Stimulated activated CD4-positive, alpha-beta T cell treated with anti-CD3 and anti-CD28 coated beads, Interleukin-2, amount 100 ng/mL, for 24 hours (primary cell): ENCODE measurements at places on chromosomes 1 and 21.

DNA sequence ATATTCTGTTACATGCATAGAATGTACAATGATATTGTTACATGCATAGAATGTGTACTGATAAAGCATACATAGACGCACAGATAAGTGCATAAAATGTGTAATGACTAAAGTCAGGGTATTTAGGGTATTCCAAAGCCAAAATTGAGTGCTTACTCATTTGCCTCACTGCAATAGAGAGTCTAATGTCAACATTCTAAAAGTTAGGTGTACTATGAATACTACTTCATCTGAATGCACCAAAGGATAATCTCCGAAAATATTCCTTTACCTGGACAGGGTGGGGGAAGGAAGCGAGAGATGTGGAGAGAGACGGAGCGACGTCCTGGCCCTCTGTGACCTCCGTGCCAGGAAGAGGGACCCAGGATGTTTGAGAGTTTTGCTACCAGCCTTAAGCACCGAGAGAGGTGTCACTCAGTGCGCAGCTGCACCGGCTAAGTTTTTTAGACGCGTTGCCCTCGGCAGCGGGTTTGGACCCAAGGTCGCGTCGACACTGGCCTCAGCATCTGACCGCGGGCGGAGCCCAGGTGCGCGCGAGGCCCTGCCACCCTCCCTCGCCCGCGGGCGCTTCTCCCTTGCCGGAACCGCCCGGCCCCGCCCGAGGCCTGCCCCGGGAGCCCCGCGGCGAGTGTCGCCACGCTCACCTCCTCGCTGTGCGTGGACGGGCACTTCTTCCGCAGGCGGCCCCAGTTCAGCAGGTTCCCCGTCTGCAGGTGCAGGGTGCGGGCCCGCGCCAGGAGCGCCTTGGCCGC, 660 bp downstream of the GCLM start:
- DNase-seq = peak; percentile 49

DNA sequence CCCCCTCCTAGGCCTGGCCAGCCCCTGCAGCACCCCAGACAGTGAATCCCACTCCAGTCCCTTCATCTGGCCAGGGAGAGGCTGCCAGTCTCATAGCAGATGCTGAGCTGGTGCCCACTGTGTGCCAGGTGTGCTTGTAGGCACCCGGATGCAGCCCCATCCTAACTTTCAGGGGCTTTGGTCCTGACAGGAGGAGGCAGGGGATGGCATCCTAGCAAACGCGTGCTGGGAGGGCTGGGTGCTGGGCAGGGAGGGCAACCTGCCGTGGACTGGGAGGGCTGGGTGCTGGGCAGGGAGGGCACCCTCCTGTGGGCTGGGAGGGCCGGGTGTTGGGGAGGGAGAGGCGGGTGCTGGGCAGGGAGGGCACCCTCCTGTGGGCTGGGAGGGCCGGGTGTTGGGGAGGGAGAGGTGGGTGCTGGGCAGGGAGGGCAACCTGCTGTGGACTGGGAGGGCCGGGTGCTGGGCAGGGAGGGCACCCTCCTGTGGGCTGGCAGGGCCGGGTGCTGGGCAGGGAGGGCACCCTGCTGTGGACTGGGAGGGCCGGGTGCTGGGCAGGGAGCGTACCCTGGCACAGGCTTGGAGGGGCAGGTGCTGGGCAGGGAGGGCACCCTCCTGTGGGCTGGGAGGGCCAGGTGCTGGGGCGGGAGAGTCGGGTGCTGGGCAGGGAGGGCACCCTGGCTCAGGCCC, 35.3 kb downstream of the SLC19A1 start:
- DNase-seq = no peak

DNA sequence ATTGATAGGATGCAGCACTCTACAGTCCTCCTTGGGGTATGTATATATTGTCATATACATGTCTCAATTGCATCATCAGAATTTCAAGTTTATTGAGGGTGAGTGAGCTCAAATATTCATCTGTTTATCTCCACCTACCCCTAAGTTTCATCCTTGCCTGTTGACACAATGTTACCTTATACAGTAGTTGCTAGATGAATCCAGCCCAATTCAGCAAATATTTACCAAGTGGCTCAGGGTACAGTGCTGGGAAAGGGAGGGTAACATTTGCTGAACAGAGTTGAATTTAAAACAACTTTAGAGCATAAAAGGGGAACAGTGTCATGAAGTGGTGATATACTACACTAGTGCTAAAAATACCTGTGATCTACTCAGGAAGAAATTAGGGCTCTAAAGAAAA, 14.4 kb downstream of the ELAVL4 start:
- no peak for DNase-seq

DNA sequence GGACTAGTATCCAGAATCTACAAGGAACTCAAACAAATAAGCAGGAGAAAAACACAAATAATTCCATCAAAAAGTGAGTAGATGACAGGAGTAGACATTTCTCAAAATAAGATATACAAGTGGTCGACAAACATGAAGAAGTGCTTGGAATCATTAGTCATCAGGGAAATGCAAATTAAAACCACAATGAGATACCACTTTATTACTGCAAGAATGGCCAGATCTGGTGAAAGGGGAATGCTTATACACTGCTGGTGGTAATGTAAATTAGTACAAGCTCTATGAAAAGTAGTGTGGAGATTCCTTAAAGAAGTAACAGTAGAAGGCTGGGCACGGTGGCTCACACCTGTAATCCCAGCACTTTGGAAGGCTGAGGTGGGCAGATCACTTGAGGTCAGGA, 73.8 kb downstream of the POU2F1 start:
- no peak for DNase-seq

DNA sequence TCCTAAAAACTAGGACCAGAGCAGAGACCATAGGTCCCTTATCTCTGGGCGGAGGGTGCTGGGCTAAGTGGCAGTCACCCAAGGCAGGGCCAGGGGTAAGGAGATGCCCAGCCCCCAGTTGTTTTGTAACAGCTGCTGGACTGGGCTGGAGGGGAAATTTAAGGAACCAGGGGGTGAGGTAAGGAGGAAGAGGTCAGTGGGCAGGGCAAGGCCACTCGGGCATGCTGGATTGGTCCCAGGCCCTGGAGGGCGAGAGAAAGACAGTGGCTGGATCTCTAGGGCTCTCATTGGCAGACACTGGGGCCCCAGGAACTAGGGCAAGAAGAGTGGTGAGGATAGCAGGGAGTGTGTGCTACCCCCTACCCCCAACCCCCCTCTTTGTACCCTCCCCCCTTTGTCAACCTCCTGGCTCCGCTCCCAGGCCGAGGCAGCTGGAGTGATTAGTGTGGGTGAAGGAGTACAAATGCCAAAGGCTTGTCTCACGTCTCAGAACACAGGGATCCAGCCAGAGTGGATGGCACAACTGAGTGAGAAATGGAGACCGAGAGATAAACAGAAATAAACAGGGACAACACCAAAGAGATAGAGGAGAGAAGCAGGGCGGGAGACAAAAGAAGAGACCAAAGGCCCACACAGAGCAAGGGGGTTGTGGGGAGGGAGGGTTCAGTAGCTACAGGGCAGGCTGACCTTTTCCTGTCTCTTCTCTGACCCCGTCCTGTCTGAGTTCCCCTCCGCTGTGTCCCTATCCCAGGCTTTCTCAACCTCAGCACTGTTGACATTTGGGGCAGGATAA, 20.5 kb upstream of the THRAP3 start:
- no peak for DNase-seq

- no peak for DNase-seq
These were observed 252.5 kb upstream of the C1orf105 start for GRCh38 chr1:172167796-172168596.

DNA sequence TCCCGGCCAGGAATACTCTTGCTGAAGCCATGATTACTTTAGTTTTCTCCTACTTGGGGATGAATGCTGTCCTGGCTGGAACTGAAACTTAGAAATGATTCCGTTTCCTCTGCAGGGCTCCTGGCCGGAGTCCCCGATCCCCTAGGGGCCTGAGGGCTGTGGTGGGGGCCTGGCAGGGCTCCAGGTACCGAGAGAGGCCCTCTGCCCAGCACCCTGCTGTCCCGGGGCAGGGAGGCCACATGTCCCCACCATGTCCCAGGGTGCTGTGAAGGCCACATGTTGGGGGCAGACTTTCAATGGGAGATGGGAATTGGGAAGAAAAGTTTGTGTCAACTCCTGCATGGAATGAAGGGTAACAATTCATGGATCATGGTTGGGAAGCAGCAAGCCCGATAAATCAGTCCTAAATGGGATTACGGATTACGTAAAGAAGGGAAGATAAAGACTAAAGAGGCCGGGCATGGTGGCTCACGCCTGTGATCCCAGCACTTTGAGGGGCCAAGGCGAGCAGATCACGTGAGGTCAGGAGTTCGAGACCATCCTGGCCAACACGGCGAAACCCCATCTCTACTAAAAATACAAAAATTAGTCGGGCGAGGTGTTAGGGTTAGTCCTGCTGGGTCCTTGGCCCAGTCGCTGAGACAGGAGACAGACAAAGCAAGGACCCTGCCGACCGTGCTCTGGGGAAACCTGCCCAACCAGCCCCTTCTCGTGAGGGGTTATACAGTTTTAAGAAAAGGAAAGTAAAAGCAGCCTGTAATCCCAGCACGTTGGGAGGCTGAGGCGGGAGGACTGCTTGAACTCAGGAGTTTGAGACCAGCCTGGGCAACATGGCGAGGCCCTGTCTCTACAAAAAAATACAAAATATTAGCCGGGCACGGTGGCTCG, 37.6 kb downstream of the MORN1 start:
- DNase-seq = no peak

GRCh38 chr1:68826836-68827235, 330.0 kb upstream of the DEPDC1 start:
- DNase-seq = no peak

- DNase-seq = no peak
These were observed 47.3 kb upstream of the ST6GALNAC5 start for GRCh38 chr1:76820028-76820427.

DNA sequence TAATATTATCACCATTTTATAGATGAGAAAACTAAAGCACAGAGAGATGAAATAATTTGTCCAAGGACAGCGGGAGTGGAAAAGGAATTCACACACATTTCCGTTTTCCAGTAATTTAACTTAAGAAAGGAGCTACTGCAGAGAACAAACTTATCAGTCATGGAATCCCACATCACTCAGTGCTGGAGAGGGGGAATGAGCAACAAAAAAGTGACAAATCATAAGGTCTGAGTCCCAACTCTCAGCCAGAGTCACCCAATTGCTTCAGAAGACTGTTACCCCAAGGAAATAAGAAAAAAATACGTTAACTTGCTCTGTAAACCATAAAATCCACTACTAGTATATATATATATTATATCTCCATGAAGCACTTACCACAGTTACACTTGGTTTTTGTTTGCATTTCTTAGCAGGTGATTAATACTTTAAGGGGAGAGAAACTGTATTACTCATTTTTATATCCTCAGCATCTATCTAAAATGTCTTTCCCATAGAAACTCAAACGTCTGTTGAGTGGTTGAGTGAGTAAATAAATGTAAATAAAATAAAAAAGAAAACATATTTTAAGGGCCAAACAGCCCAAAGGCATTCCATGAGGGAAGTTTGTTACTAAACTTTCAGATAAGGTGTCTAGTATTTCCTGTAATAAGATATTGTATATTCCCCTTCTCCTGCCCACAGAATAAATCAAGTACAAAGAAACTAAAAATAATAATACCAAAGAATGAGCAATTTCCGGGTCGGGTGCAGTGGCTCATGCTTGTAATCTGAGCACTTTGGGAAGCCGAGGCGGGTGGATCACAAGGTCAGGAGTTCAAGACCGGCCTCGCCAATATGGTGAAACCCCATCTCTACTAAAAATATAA, 76.8 kb downstream of the SLC45A1 start:
- DNase-seq = peak; percentile 50

DNA sequence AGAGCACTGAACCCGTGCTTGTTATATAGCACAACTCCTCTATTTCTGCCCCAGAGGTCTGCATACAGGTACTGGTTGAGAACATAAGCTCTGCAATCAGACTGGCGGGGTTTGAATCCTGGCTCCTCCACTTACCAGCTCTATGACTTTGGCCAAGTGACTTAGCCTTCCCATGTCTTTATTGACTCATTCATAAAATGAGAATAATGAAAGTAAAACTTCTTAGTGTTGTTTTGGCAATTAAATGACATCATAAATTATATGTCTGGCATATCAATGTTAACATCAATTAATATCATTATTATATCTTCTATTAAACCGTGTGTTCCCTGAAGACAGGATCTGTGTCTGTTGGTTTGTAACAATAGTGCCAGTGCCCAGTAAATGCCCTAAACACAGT, 4.3 kb downstream of the INKA2 start:
- no peak for DNase-seq

GRCh38 chr1:83028467-83028866, 970.5 kb downstream of the TTLL7 start:
- DNase-seq = no peak

DNA sequence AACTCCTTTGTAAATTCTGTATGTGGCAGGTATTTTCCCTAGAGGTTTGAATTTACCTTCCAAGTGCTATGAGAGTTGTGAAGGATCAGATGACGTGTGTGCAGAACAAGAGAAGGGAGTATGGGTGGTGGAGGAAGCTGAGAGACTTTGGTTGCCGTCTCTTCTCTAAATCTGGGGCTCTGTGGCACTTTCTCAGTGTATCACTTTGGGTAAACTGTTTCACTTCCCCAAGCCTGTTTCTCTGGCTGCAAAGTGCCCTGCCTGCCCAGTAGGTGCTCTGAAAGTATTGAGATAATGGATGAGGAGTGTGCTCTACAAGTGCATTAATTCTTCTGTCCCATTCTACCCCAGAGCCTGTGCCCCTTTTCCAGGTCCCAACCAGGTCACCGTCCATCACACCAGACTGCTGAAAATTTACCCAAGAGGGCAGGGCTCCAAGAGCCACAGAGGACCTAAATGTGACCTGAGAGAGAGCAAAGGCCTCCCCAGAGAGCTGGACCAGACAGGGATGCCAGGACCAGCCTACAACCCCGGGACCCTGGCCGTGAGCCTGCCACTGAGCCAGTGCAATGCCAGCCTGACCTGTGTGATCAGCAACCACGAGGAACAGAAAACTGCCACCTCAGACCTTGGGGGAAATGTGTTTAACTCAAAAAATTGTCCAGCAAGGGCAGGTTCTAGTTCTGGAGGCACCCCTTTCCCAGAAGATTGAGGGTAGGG, 131.6 kb upstream of the ETV3 start:
- DNase-seq = no peak

DNA sequence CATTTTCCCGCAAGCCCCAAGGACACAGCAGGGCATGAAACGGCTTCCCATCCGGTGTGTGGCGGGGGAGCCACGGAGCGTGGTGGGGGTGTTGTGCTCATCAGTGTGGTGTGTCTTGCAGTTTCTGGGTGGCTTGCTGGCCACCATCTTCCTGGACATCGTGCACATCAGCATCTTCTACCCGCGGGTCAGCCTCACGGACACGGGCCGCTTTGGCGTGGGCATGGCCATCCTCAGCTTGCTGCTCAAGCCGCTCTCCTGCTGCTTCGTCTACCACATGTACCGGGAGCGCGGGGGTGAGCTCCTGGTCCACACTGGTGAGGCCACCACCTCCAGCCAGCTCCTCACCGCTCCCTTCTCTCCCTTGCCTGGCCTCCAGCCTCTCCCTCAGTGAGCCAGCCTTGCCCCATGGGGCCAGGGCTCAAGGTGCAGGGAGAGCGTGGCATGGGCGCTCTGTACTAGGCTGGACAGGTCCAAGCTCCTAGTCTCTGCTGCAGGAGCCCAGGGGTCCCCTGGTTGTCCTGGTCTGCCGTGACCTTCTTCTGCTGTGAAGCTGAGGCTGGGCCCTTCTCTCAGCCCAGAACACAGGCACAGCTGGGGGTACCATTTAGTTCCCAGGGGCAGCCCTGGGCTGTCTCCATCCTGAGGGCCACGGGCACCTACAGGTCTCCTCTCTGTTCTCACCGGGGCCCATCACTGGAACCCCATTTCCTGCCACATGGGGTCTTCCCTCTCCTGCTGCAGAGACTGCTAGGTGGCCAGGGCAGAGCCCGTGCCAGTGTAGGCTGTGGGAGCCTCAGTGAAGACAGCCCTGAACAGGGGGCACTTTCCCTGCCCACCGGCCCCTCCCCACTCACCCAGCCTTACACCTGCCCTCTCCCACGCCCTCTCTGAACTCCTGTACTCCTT, 12.6 kb downstream of the AGTRAP start:
- no peak for DNase-seq
